RWPE1 (cell line): ENCODE measurements at places on chromosomes 12 and 14.

- peak; percentile 89 for DNase-seq
Measured at GRCh38 chr12:113214895-113215400, 6.3 kb upstream of the TPCN1 start.

DNA sequence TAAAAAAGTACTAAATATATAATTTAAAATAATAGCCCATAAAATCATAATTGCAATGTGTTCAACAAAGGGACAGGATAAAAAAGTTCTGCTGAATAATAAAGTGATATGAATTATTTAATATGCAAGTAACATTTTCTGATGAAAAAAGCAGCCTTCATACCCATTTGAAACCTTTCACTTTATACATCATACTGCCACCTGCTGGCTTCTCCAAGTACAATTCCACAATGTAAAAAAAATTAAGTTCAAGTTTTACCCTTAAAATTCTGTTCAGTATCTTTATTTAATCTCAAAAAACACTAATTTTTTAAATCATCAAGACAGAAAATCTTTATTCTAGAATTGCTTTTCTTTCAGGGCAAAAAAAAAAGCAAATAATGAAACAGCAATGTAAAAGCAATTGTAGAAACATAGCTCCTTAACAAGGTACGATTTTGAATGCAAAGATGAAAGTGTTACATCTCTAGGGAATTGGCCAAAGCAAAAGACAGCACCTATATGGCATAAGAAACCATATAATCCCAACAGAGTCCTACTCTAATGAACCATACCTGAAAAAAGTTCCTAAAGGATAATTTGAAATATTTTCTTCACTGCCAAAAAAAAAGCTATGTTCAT, 15.0 kb downstream of the MDM1 start:
- peak; percentile 16 for DNase-seq

- DNase-seq: no peak
Measured at GRCh38 chr12:132588821-132589669, 21.3 kb downstream of the LRCOL1 start.

DNA sequence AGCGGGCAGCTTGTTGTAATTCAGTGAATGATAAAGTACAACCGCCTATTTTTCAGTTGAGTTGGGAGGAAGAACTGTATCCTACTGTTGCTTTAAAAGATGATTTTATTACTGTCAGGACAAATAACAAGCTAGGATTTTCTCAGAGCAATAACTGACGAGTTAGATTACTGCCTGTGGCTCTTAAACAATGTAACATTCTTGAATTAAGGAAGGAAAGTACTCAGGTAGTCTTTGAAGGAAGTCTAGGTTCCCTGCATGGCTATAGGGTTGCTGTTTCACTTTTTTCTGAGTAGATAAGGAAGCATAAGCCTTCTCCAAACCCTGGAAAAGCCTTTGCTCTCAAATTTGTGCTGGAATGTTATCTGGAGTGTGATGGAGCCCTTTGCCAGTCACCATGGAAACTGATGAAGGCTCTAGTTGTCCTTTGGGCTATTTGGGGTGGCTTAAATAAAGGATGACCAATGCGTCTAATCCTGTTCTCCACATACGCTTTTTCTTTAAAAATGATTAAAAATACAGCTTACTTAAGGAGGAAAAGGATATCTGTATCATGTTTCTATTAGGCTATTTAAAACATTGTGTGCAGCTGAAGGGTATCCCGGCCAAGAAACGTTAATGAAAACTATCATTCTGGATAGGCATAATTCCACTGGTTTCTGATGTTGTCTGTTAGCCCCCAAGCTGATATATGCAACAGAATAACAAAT, 17.7 kb downstream of the NUBPL start:
- DNase-seq: no peak

GRCh38 chr12:128961308-128961902, 108.1 kb downstream of the GLT1D1 start:
- no peak for DNase-seq

- no peak for DNase-seq
Measured at GRCh38 chr12:104376650-104377513, 73.3 kb downstream of the EID3 start.

GRCh38 chr14:74064426-74064825, 19.8 kb downstream of the ALDH6A1 start:
- DNase-seq: no peak

- no peak for DNase-seq
Measured at GRCh38 chr14:44970907-44971306, 8.9 kb downstream of the TOGARAM1 start.

GRCh38 chr14:48536318-48536717, 860.9 kb upstream of the MDGA2 start:
- no peak for DNase-seq

GRCh38 chr14:31346097-31346496, 74.3 kb downstream of the HEATR5A start:
- no peak for DNase-seq

DNA sequence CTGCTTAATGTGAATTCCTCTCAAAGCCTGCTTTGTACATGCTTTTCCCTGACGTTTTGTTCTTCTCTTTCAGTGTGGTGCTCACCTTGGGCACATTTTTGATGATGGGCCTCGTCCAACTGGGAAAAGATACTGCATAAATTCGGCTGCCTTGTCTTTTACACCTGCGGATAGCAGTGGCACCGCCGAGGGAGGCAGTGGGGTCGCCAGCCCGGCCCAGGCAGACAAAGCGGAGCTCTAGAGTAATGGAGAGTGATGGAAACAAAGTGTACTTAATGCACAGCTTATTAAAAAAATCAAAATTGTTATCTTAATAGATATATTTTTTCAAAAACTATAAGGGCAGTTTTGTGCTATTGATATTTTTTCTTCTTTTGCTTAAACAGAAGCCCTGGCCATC, 184.6 kb downstream of the MSRB3 start:
- no peak for DNase-seq

DNA sequence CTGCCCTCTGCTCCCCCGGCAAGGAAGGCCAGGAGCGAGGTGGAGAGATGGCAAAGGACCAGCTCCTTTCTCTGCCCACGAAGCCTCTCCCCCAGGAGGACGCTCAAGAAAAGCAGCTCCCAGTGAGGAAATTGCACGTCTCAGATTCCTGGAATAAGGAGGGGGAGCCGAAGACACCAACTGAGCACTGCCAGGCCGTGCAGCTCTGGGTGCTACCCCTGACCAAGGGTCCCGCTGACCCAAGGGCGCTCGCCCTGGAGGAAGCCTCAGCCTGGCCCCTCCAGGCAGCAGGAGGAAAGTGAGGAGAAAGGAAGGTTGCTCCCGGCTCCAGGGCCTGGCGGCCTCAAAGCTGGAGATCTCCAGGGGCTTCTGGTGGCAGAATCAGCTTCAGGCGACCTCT, 174.1 kb upstream of the SFSWAP start:
- DNase-seq: no peak

- DNase-seq: no peak
Measured at GRCh38 chr12:25743679-25744215, 190.7 kb upstream of the LMNTD1 start.
